ENCODE measurements at places on chromosomes 4 and X.

DNA sequence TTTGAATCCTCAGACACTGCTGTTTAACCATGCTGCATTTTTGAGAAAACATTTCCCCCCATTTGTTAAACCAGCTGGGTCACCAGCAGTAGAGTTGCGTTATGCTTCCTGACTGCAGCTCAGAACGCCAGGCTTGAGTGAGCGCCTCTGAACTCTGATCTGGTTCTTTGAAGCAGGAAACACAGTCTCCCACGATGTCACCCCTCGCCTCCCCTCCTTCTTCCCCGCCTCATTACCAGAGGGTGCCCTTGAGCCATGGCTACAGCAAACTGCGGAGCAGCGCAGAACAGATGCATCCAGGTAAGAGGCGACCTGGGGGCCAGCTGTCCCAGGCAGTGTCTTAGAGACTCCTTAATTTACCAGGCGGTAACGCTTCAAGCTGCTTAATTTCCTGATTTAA lies 78.4 kb downstream of the REPS2 start:
- no peak for DNase-seq

GRCh38 chrX:54807524-54808108 lies at the start of gene MAGED2:
Gene MAGED2, plus strand, starts transcription at chrX:54807745. Its CDS starts 1,587 bp downstream, at chrX:54809332.
- peak; percentile 54 for DNase-seq

- no peak for DNase-seq
Observed at GRCh38 chrX:73932522-73932921, 369.5 kb downstream of the CHIC1 start.

DNA sequence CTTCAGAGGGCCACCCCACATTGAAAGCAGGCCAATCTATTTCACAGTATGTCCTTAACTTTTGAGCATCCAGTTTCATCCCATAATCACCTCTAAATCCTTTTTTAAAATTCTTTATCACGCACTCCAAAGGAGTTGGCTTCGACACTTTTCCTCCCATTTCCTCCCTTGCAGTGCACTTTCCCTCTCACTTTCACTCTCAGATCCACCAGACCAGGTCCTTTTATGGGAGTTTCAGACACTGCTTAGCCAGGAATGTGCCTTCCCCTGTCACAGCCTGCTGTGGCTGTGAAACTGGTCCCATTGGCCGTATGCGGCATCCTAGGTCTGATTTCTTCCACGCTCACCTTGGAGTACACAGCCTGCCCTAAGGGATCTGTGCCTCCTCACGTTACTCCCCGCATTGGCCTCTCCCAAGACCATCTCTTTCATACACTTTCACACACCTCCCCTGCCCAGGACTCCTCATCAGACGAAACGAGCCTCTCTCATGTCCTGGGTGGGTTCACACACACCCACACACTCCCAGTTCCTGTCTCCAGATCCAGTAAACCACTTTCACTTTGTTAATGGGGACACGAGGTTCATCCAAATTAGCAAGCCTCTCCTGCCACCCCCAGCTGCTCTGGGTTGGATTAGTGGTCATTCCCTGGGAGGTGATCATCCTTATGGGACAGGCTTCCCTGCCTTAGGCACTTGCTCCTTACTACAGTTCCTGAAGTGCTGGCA lies 10.0 kb upstream of the RHOXF2B start:
- no peak for DNase-seq

GRCh38 chr4:142883040-142883832 lies 37.1 kb upstream of the INPP4B start:
- DNase-seq: peak; percentile 5

- no peak for DNase-seq
Observed at GRCh38 chr4:22921936-22922335, 229.2 kb downstream of the GBA3 start.

- peak; percentile 72 for DNase-seq
Observed at GRCh38 chrX:10892621-10893225, 218.4 kb upstream of the HCCS start.

- no peak for DNase-seq
Observed at GRCh38 chrX:49845701-49846403, 16.7 kb downstream of the PAGE4 start.

DNA sequence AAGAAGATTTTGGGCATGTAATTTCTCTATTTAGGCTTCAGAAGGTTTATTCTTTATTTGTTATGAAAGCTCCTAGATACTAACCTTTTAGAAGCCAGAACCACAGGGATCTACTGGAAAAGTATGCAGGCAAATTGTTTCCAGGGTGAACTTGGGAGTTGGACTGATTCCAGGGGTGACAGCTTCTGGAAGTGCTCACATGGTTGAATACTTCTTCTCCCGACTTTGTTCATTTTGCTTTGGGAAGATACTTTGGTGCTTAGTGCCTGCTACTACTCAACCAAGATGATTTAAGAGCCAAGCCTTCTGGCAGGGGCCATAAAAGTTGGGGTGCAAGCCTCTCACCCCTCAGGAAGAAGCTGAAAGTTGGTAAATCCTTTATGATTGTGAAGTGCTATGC lies 445.6 kb downstream of the ACTRT1 start:
- DNase-seq: no peak

DNA sequence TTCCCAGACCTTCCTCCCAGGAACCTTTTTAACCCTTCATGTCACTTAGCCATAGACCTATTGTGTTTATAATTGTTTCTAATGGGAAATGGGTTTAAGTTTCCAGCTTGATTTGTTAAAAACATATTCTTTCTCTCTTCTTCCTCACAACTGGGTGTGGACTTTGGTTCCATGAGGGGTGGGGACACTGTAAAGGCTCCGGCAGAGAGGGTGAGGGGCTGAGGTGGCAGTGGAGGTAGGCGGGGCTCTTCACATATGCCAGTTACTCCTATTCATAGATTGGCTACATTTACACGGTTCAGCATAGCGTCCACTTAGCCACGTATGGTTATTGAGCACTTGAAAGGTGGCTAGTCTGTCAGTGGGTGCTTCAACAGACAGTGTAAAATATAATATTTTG lies 7.8 kb downstream of the INTS6L start:
- DNase-seq: no peak

DNA sequence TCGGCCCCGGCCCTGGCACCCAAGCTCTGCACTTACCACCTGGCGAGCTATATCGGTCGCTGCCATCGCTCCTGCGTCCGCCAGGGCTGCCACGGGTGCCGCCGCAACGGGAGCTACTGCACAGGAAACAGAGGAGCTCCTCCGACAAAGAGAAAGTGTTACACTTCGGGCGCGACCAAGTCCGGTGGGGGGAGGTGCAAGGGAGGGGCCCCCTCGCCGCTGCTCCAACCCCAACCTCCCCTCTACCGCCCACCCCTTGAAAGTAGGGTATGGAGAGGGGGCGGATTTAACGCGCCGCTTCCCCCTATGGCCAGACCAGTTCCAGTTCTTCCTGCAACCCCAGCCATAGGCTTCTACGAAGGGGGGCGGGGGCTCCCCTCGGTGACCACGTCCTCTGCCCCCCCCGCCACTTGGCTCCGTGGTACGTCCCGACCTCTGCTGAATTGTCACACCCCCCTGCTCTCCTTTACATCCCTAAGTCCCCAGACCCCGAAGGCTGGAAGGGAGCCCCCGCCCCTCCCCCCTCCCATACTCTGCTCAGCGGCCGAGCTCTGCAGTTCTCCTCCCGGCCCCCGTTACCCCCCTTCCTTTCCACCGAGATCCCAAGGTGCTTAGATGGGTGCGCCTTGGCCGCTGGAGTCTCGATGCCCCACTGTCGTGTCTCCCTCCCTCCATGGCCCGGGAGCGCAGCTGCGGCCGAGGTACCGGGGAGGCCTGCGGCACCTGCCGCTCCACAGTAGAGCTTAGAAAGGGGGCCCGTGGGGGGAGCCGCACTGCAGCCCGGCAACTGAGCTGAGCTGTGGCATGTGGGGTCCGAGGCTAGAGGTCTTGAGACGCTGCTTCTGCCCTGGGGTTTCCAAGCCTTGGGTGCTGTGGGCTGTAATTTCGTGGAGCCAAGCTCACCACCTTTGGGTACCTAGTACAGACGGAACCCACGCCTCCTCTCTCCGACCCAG lies at the start of gene SEPTIN6:
Gene SEPTIN6 (minus strand): TSS at position 129 of the 956 bp plus-strand sequence. CDS start 63 bp downstream, at position 66.
- peak; percentile 82 for DNase-seq

All from fibroblast of skin of scalp (primary cell).